Colonic mucosa (tissue), 4 donors: ENCODE measurements at places on chromosomes 2 and 18. TPM values are rescaled to one million over a fixed set of nuclear protein-coding genes. Genes with fewer than 3 reads are reported as not detected.

DNA sequence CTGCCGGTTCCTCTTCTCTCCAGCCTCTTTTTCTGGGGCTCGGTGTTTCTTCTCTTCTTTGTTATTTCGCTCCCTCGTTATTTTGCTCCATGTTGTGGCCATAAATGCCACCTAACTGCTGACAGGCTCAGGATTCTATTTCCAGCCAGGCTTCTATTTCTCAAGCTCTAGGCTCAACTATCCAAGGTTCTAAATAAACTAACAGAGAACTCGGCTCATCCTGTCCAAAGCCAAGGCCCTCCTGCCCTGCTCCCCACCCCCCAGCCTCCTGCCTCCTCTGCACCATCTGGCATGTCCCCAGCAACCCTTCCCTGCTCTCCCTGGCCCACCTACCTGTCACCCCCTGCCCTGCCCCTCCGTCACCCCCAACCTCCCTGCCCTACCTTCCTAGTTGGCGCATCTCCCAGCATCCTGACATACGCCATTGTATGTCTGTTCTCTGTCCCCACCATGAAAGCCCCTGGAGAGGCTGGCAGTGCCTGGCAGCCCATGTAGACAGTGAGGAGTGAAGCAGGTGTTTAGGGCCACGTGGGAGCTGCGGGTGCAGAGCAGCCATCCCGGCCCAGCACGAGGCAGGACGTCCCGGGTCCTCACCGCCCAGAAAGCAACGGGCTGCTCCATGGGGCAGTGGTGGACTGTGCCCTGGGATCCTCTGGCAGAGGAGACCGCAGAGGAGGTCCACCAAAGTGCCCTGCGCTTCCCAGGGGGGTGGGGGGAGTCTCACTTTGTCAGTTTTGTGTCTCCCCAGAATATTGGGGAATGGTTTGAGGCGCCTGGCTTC, 186.9 kb downstream of the TWIST2 start:
- DNase-seq, result no peak
- no peaks in the 10 kb centered on the region for H3K27me3 ChIP-seq
- H3K4me3 ChIP-seq, result no peak overlapping the region
- no peaks in the 10 kb centered on the region for H3K4me1 ChIP-seq

GRCh38 chr2:121638333-121638732, 10.9 kb downstream of the CLASP1 start:
- H3K4me3 ChIP-seq, result no peak overlapping the region
- DNase-seq, result no peak
- H3K36me3 ChIP-seq, result no peaks in the 10 kb centered on the region

GRCh38 chr18:3094338-3094684, 81.4 kb upstream of the LPIN2 start:
- DNase-seq, result no peak
- H3K36me3 ChIP-seq, result no peaks in the 10 kb centered on the region
- H3K27ac ChIP-seq, result peak overlapping the region; percentile 15
- peaks cover 4% of the 10 kb centered on the region for H3K4me1 ChIP-seq
- H3K4me3 ChIP-seq, result no peak overlapping the region

DNA sequence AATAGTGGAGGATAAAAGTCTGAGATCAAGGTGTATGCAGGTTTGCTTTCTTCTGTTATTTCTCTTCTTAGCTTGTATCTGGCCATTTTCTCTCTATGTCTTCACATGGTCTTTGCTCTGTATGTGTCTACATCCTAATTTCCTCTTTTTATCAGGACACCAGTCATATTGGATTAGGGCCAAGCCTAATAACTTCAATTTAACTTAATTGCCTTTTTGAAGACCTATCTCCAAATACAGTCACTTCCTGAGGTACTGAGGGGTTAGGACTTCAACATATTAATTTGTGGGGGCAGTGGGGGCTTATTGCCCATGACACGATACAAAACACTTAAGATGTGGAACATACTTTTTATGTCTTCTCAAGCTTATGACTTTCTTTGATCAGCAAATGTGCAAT, 632.9 kb upstream of the CELF4 start:
- no peak overlapping the region for H3K4me3 ChIP-seq
- no peaks in the 10 kb centered on the region for H3K4me1 ChIP-seq
- H3K36me3 ChIP-seq, result no peaks in the 10 kb centered on the region
- DNase-seq, result no peak
- no peaks in the 10 kb centered on the region for H3K27me3 ChIP-seq

DNA sequence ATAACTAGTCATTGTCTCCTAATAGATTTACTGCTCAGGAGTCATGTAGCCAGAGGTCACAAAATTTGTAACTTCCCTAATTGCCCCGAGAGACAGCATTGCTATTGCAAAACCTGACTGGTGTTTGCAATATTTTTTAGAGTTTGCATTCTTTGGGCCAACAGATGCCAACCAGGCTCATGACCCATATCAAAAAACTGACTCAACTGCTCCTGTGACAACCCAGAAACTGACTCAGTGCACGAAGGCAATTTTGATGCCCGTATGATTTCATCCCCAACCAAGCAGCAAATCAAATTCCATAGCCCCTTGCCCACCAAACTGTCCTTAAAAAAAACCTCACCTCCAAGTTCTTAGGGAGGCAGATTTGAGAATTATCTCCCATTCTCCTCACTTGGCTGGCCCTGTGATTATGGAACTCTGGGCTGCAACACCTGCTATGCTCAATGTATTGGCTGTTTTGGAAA, 951.3 kb downstream of the TSN start:
- no peak overlapping the region for H3K4me3 ChIP-seq
- no peak overlapping the region for H3K27ac ChIP-seq
- H3K27me3 ChIP-seq, result no peaks in the 10 kb centered on the region
- H3K36me3 ChIP-seq, result no peaks in the 10 kb centered on the region
- DNase-seq, result no peak

DNA sequence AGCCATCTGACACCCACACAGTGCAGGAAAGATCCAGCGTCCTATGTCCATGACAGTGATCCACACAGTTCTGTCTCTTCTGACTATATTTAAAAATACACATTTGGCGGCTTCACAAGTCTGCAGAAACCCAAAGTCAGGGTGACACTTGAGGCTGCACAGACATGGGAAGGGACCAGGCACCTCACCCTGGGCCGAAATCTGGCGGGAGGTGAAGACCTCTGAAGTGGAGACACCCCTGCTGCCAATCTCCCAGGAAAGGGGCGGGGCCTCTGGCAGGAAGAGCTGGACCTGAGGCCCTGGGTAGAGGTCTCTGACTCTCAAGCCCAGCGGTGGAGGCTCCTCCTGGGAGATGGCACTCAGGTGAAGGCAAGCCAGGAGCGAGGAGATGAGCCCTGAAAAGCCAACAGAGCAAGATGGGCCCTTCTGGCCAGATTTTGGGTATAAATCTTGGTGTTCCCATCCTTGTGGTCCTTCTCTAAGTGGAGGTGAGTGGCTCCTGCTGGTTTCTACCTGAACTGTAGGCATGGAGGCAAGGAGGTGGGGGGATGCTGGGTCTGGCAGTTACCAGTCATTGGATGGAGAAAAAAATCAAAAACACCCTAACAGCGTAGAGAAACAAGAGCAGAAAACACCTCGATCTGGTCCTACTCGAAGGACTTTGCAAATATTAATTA, 248.4 kb downstream of the HDAC4 start:
- H3K4me3 ChIP-seq, result no peak overlapping the region
- H3K4me1 ChIP-seq, result no peaks in the 10 kb centered on the region
- no peaks in the 10 kb centered on the region for H3K36me3 ChIP-seq
- no peaks in the 10 kb centered on the region for H3K27me3 ChIP-seq
- DNase-seq, result no peak

GRCh38 chr2:233813236-233814055, 35.3 kb downstream of the MROH2A start:
- no peak overlapping the region for H3K27ac ChIP-seq
- H3K4me3 ChIP-seq, result no peak overlapping the region
- no peaks in the 10 kb centered on the region for H3K4me1 ChIP-seq

DNA sequence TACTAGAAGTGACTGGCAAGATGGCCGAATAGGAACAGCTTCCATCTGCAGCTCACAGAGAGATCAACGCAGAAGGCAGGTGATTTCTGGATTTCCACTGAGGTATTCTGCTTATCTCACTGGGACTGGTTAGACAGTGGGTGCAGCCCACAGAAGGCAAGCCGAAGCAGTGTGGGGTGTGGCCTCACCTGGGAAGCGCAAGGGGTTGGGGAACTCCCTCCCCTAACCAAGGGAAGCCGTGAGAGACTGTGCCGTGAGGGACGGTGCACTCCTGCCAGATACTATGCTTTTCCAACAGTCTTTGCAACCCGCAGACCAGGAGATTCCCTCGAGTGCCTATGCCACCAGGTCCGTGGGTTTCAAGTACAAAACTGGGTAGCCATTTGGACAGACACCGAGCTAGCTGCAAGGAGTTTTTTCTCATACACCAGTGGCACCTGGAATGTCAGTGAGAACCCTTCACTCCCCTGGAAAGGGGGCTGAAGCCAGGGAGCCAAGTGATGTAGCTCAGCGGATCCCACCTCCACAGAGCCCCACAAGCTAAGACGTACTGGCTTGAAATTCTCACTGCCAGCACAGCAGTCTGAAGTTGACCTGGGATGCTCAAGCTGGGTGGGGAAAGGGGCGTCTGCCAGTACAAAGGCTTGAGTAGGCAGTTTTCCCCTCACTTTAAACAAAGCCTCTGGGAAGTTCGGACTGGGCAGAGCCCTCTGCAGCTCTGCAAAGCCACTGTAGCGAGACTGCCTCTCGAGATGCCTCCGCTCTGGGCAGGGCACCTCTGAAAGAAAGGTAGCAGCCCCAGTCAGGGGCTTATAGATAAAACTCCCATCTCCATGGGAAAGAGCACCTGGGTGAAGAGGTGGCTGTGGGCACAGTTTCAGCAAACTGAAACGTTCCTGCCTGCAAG, 40.1 kb downstream of the PLEK start:
- no peak overlapping the region for H3K27ac ChIP-seq
- no peak overlapping the region for H3K4me3 ChIP-seq
- H3K36me3 ChIP-seq, result no peaks in the 10 kb centered on the region
- no peak for DNase-seq

DNA sequence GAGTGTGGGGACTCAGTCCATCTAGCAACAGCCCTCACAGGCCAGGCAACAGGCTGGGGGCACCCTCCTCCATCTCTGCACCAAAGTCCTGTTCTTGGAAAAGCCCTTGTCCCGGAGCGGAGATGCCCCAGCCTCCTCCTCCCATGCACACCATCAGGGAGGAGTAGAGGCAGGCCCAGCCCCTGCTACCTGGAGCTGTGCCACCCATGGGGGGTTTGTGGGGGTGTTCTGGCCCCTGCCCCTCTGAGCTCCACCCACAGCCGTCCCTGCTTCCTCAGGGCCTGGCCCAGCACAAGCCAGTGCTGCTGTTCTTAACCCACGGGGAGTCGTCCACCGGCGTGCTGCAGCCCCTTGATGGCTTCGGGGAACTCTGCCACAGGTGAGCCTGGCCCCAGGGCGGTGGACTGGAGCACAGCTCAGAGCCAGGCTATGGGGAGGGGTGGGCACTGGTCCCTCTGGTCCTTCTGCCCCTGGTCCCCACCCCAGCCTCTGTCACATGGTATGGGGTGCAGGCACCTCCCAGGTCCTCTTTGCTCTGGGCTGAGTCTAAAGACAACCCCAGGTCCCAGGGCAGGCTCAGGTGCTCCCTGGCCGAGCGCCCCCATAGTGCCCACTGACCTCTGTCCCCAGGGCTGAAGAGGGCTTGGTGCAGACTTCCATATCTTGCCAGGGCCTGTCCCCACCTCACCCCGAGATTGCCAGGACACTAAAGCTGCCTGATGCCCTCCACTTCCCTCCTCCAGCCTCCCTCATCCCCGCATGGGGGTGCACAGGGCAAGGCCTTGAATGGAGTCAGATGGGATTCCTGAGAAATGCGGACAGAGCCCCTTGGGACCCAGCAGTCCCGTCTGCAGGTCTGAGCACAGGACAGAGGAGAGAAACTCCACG, 2.7 kb downstream of the AGXT start:
- H3K4me3 ChIP-seq, result no peak overlapping the region
- DNase-seq, result no peak
- H3K27me3 ChIP-seq, result no peaks in the 10 kb centered on the region
- no peaks in the 10 kb centered on the region for H3K36me3 ChIP-seq
- no peak overlapping the region for H3K27ac ChIP-seq

GRCh38 chr2:8577573-8577972, 104.3 kb upstream of the ID2 start:
- no peaks in the 10 kb centered on the region for H3K36me3 ChIP-seq
- no peak overlapping the region for H3K4me3 ChIP-seq
- H3K27me3 ChIP-seq, result no peaks in the 10 kb centered on the region
- H3K27ac ChIP-seq, result no peak overlapping the region

DNA sequence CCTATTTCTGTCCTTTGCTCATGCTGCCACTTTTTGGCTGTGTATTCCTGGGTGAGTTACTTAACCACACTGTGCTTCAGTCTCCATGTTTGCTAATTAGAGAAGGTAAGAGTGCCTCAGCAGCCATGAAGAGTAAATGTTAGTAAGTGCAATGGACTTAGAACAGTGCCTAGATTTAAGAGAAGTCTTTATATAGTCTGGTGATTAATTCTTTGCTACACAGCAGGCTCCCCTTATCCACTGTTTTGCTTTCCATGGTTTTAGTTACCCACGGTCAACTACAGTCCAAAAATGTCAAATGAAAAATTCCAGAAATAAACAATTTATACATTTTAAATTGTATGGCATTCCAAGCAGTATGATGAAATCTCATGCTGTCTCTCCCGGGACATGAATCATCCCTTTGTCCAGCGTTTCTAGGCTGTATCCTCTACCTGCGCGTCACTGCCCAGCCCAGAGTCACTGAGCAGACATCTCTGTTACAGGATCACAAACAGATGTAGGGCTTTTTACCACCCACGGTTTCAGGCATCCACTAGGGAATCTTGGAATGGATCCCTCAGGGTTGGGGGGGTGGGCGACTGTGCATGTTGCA, 91.0 kb downstream of the CTIF start:
- H3K4me1 ChIP-seq, result no peaks in the 10 kb centered on the region
- no peak overlapping the region for H3K4me3 ChIP-seq
- H3K27me3 ChIP-seq, result no peaks in the 10 kb centered on the region
- H3K27ac ChIP-seq, result no peak overlapping the region
- DNase-seq, result no peak

MBP gene
- 43.0 TPM for total RNA-seq

ABCG5 gene
- 0.29 TPM for total RNA-seq

PROM2 gene
- 63.4 TPM for total RNA-seq

CXCR1 gene
- 0.13 TPM for total RNA-seq

TWSG1 gene
- 14.1 TPM for total RNA-seq

PRSS56 gene
- total RNA-seq, result not detected
